ENCODE measurements at places on chromosomes 1 and 21.

GRCh38 chr1:216758161-216758560 lies 34.9 kb upstream of the ESRRG start:
- no peak for DNase-seq

- DNase-seq, result peak; percentile 93
These were observed 7.7 kb upstream of the CDC42 start for GRCh38 chr1:22044690-22045420.

- DNase-seq, result no peak
These were observed 1.6 kb upstream of the PTGS2 start for GRCh38 chr1:186681801-186682200.

- no peak for DNase-seq
These were observed 304.0 kb downstream of the HHIPL2 start for GRCh38 chr1:222243902-222244301.

- DNase-seq, result no peak
These were observed 844 bp upstream of the MEAF6 start for GRCh38 chr1:37515185-37516034.

- DNase-seq, result no peak
These were observed 66.9 kb downstream of the C1orf185 start for GRCh38 chr1:51168936-51169335.

DNA sequence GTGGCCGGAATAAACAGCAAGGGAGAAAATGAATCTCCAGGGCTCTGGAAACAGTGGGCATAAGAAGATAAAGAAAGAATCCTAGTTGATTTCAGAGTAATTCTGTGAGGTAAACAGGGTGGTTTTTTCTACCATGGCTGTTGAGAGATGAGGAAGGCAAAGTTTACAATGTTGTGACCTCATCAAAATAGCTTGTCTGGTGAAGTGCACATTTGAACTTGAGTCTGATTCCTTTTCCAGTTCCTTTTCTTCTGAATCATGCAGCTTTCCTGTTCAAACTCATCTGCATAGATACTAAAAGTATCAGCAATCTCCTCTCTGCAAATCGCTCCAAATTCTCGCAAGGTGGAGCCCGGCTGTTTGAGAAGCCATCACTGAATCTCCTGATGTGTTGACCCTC lies 161.7 kb downstream of the PLPP3 start:
- no peak for DNase-seq

- DNase-seq, result no peak
These were observed 71.3 kb upstream of the PKN2 start for GRCh38 chr1:88612773-88613172.

DNA sequence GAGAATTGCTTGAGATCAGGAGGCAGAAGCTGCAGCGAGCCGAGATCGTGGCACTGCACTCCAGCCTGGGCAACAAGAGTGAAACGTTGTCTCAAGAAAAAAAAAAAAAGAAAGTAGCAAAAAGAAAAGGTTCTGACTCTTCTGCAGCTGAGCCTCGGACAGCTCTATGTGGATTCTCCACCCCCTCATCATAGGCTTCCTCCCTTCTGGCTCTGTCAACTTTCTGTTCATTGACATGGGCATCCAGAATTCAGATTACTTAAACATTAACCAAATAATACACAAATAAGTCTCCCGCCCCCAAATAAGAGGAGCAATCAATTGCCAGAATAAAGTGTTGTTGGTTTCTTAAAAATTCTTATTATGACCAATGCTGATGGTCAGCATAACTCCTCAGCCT lies 10.0 kb downstream of the SUSD4 start:
- no peak for DNase-seq

GRCh38 chr1:166939741-166940375 lies 35.5 kb downstream of the ILDR2 start:
- no peak for DNase-seq

GRCh38 chr1:24003331-24003972 lies 23.3 kb upstream of the SRSF10 start:
- peak; percentile 37 for DNase-seq

DNA sequence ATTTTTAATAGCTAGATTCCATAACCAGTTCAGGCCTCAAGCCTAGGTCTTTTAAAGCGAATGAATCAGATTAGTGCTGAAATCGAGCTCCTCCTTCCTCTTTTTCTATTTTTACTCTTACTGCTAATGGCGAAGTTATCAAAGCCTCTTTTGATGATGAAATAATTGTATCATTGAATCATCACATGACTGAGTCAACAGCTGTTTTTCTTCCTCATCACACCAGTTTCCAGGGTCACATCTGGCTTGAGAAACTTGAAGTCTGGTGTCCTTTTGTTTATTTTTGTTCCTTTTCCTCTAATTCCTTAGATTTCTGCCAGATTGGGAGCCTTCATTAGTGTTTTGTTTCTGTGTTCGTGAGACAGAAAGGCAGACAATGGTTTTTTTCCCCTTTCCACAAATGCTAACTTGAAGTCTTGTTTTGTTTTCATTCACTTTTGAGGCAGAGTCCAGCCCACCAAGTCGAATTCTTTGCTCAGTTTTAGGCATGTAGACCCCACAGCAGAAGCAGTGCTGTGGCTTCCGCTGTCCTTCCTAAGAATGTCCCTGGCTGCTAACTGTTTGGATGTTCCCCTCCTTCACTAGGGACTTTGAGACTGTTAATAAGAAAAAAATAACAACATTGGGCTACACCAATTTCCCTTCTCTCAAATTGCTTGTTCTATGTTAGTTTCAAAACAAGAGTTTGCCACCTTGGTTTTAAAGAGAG lies 51.9 kb upstream of the FMOD start:
- DNase-seq, result no peak

- DNase-seq, result no peak
These were observed 162.9 kb upstream of the HP1BP3 start for GRCh38 chr1:20949871-20950590.

DNA sequence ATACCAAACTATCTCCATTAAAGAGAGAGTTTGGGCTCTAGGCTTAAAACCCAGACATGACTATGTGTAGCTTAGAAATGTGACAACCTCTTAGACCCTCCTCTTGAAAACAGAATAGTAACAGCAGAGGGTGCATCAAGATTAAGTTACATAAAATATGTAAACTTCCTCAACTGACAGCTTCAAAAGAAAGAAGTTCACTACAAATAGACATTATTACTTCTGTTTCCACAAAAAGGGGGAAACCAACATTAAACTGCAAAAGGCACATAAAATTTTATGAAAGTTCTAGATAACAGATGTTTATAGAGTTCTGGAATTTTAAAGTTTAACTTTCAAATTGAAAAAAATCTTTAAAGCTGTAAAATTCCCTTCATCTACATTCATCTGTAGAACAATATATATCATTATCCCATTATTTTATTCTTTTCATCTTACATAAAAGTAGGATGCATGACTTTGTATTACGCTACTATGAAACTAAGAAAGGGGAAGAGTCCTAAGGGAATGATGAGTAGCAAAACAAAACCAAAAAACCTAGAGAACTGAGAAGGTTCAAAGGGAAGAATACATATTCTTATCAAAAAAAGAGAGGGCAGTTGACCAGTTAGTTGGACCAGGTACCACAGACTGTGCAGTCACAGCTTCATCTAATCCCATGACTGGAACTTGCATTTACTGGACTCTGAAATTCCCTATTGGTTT lies 177.0 kb downstream of the SIPA1L2 start:
- no peak for DNase-seq

DNA sequence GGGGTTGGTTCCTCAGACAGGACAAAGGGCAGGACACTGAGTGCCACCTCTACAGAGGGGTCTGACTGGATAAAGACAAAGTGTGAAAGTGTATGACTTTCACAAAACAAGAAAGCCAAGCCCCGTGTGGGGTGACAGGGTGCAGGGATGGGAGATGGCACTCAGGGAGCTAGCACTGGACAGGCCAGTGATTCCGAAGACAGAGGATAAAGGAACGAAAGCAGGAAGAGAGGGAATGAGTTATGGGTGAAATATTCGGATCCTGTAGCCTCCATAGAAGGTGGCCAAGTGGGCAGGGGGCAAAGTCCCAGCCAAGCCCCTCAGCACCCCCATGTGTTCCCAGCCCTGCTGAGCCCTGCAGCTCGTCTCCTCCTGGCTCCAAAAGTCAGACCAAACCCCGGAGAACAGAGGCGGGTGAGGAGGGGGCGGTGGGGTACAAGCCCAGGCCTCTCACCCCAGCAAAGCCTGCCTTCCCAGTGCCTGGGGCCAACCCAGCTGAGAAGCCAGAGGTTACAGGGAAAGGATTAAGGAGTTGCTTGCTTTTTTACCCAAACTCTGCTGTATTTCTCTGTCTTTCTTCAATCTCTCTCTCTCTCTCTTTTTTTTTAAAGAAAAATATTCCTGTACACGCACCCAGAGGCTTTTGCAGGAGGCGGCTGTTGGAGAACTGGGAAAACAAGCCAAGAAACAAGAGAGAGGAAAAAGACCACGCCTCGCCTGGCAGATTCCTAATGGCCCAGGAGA lies 14.0 kb upstream of the WASF2 start:
- DNase-seq, result no peak

DNA sequence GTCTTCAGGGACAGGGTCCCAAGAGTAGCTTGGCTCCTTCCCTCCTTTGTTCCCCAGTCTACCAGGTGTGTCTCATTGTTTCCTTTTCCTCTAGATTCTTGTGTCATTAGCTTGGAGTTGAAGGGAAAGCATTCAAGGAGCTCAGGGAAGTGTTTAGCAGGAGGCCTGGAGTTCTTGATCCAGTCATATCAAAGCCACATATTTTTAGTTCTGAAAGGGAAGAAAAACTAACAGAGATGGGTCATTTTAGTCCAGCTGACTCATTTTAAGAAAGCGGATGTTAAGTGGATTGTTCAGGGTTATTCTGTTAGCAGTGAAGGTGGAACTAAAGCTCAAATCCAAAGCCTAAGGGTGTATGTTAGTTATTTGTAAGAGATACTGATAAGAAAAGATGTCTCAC lies 721 bp downstream of the C1orf54 start:
- no peak for DNase-seq

DNA sequence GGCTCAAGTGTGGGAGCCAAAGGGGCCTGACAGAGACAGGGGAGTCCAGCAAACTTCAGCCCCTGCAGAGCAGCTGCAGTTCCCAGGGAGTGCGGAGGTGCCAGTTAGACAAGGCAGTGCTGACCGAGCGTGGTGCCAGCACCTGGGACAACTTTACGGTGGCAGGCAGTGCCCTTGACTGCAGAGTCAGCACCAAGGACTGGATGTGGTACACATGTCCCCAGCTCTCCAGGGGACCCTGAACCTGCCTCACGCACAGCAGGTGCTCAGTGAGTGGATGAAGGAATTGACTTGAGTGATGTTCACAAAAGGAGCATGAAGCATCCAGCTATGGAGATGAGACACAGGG lies 296.5 kb downstream of the SIPA1L2 start:
- no peak for DNase-seq

DNA sequence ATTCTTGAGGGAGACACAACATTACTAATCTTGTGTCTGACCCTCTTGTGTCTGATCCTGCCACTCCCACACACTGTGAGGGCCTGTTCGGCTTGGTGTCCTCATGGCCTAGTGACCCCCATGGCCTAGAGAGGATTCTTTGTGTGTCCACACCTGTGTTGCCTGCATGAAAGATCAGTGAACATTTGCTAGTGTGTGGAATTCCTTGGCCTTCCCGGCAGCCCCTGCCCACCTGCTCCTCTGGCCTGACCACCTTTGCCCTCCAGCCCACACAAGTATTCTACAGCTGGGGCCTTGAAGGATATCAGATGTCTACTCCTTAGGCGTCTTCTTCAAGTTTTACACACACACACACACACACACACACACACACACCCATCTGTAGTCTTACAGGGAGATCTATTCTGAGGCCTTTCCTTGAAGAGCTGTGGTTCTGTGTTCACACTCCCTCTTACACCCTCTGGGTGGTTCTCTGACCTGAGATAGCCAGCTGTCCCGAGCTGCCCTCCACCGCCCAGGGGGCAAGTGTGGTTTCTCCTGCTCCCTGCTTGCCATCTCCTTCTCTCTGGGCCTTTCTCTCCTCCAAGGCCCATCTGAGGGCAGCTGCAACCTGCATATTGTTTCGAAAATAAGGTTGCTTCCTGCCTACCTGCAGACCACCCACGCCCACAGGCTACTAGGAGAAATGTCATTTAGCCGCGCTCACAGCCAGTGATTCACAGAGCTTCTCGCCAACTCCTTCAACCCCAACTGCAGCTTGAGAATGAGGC lies 45.4 kb downstream of the CD247 start:
- no peak for DNase-seq

DNA sequence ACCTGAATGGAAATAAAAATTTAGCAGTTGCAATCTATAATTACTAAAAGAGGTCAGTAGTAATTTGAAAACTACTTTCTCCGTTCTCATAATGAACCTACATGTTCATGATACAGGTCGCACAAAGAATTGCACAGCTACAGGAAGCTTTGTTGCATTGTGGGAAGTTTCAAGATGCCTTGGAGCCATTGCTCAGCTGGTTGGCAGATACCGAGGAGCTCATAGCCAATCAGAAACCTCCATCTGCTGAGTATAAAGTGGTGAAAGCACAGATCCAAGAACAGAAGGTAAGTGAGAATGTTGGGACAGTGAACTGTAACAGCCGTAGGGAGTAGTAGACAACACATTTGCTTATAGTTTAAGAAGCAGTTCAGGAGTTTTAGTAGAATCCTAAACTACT lies 68.8 kb upstream of the BMP8A start:
- DNase-seq, result no peak

- no peak for DNase-seq
These were observed 105.7 kb downstream of the ZNF326 start for GRCh38 chr1:90100566-90100965.

DNA sequence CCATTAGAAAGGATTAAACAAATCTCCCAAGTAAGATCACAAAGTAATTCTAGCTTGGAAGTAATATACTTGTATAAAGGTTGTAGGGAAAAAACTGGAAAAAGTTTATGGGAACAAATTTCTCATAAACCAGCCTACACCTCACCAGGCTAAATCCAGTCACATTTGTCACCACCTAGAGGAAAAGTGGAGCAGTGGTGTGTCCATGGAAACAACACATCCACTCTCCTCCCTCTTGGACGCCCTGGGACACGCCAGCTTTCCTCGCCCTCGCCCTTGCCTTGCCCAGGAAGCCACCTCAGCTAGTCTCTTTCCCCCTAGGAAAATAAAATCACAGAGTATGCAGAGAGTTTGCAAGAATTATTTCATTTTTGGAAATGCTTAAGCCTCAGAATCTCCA lies 2.2 kb downstream of the PALMD start:
- DNase-seq, result no peak

GRCh38 chr1:67228791-67229190 lies 62.5 kb downstream of the IL23R start:
- DNase-seq, result no peak

DNA sequence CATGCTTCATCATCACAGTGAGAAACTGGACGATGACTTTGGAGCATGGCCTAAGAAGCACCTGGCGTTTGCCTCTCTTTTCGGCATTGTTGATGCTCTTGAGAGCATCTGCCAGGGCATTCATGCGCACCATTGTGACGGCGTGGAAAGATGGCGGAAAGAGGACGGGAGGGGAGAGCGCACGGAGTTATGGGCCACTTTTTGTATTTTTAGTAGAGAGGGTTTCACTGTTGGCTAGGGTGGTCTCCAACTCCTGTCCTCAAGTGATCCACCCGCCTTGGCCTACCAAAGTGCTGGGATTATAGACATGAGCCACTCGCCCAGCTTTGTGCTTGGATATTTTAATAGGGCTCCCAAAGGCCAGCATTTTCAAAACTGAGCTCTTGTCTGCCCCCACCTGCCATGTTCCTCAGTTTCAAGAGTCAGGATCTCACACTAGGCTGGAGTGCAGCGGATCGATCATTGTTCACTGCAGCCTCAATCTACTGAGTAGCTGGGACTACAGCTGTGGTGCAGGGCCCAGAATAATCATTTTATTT lies 5.3 kb downstream of the RPS8 start:
- no peak for DNase-seq

- DNase-seq, result no peak
These were observed 33.3 kb upstream of the TDRD10 start for GRCh38 chr1:154468535-154469250.

GRCh38 chr1:119818181-119818580 lies 6.9 kb upstream of the REG4 start:
- DNase-seq, result no peak

- DNase-seq, result no peak
These were observed 2.9 kb downstream of the TNFAIP8L2 start for GRCh38 chr1:151159373-151159772.

All from NCI-H1092 treated with DMSO at 0.1 percent for 48 hours (cell line).